Stimulated activated CD8-positive, alpha-beta memory T cell treated with anti-CD3 and anti-CD28 coated beads, Interleukin-4, amount 100 ng/mL, for 4 hours (primary cell): ENCODE measurements at places on chromosomes 11 and 22.

GRCh38 chr11:2909133-2909902, 19.9 kb downstream of the PHLDA2 start:
- DNase-seq = no peak

GRCh38 chr22:29377979-29378378, 10.4 kb downstream of the AP1B1 start:
- no peak for DNase-seq

DNA sequence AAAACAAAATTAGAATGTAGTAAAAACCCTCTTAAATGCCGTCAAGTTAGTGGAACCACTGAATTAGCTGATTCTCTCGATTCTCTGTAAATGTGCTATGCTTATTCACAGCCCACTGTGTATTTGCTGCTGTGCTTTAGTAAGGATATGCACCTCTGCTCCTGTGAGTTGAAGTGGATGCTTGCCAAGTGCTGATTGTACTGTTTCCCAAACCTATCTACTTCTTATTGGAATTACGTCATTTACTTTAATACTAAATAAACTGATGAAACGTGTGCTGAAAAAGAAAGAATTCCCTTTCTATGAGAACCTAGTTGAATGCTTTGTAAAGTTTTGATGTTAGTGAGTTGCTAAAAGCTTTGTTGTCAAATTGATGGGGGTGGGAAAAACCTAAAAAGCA, 158.4 kb downstream of the LRRC4C start:
- no peak for DNase-seq

DNA sequence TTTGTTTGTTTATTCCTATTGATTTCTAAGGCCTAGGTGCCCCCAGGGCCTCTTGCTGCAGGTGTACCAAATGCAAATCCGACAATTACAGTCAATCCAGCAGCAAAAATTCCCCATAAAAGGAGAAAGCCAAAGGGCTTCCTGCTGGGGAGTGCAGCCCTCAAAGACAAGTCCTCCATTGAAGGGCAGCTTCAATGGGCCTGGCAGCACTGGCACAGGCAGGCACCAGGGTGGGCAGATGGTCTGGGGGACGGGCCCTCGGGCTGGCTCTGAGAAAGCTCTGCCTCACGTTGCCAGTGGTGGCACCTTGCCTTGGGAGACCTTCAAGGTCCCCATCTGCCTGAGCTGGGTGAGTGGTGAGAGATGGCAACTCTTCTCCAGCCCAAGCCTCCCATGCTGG, 128.0 kb downstream of the DSCAML1 start:
- no peak for DNase-seq

DNA sequence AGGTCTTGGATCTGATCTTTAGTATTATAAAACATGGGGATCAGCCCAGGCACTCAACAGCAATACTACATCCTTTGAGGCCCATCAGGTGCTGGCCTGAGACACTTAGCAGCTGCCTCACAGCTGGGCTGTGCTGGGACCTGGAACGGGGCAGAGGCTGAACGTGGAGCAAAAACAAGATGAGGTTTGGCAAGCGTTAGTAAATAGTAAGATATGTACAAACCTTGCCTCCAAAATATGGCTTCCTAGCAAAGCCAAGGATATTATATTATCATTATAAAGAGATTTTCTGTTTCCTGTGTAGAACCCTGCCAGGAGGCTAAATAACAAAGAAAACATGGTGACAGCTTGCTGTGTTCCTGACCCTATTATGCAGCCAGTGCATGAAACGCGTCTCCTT, 60.0 kb upstream of the SPON1 start:
- DNase-seq = no peak

DNA sequence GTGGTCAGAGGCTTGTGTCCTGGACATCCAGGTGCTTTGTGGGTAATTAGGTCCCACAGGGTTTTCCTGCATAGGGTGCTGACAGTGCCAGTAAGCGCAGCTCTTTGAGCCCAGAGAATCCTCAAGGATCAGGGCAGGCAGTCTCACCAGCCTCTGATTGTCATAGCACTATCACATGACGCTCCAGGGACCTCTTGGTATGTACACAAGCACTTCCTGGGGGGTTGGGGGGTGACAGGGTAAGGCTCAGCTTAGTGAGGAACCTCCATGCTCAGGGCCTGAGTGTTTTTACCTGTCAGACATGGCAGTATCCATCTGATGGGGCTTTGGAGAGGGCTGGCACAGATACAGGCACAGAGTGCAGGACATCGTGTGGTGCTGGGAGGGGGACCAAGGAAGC, 27.9 kb upstream of the SUSD2 start:
- no peak for DNase-seq

DNA sequence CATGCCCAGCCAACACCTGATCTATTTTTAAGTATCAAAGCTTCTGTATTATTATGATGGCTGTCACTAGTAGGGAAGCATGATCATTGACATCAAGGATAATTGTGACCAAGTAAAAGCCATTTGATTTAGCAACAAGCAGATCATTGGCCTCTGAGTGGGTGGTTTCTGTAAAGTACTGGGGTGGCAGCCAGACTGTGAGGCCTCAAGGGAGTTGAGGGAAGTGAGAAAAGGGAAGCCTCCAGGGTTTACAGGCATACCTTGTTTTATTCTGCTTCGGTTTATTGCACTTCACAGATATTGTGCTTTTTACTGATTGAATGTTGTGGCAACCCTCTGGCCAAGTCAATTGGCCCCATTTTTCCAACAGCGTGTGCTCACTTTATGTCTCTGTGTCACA, 60.1 kb downstream of the PRR5L start:
- DNase-seq = no peak

GRCh38 chr22:44807915-44808690, 55.7 kb downstream of the ARHGAP8 start:
- DNase-seq = no peak

GRCh38 chr11:104465321-104465720, 301.4 kb upstream of the PDGFD start:
- DNase-seq = no peak

DNA sequence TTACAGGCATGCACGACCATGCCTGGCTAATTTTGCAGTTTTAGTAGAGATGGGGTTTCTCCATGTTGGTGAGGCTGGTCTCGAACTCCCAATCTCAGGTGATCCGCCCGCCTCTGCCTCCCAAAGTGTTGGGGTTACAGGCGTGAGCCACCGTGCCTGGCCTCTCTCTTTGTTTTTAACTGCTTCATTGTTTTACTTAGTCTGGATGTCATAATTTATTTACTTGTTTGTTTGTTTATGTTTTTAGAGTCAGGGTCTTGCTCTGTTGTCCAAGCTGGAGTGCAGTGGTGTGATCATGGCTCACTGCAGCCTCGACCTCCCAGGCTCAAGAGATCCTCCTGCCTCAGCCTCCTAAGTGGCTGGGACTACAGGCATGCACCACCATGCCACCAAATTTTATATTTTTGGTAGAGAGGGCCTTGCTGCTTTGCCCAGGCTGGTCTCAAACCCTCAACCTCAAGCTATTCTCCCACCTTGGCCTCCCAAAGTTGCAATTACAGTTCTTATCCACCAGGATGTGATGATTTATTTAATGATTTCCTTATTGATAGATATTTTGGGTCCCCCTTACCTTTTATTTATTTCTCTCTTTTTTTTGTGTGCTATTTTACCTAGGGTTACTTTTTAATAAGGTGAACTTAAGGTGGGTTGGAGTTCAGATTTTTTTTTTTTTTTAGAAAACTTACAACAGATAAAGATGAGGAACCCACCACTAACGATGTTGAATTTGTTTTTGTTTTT, 52.6 kb upstream of the ADA2 start:
- DNase-seq = no peak

DNA sequence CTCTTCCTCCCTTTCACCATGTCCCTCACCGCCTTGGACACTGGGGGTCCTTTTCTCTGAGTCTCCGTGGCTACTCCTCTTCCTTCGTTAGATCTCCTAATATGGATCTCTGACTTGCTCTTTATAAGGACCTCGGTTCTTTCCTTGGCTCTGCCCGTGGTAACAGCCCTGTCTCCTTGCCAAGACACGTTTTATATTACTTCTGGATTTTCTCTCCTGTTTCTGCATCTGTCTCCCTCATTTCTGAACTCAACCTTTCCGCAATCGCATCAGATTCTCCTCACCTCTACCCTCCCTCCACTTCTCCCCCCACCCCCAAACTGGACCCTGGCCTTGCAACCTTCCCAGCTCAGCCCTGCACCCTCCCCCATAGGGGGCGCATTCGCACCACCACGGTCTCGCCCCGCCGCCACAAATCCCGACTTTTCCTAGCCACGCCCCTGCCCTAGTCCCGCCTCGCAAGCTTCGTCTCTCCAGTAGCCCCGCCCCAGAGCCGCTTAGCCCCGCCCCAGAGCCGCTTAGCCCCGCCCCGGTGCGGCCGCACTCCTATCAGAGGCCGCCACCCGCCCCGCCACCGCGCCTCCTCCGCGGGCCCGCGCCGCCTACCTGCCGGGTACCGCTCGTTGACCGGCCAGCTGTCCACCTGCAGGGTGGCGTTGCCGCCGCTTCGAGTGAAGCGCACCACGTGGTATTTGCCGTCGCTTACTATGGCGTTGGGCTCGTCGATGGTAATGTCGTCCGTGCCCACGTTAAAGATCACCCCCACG, 39.0 kb downstream of the SLC22A12 start:
- DNase-seq = no peak

- no peak for DNase-seq
Observed at GRCh38 chr22:19820880-19821522, 33.7 kb downstream of the GNB1L start.

DNA sequence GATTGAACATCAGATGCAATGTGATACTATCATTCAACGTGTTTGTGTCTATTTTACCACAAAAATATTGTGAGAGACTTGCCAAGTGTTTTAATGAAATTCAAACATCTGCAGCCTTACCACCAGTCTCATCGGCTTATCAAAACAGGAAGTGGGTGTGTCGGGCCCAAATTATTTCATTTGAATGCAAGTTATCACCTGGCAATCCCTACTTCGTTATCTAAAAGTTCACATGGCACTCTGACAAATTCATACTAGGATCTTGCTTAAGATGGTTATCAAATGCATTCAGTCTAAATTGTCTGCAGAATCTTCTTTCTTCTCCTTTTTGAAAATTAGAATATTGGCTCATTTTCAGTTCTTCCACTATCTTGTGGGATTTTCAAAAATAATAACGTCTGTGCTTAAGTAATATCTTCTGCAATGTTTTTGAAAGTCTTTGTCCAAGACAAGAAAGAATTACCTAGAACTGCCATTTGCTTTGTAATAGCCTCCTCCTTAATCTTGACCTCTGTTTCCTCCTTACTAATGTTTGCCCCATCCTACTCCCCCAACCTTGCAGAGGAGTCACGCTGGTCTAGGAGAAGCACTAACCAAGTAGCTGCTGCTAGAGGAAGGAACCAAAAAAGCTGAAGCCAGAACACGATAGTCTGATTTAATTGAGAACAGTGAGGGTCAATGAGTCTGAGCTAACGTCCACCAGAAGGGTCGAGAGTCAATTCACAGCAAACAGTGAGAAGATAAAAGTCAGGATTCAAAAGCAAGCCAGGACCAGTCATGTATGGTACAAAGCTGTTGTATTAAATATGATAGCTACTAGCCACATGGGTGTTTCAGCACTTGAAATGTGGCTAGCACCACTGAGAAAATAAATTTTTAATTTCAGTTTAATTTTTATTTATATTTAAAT, 10.2 kb upstream of the BIRC3 start:
- no peak for DNase-seq

GRCh38 chr22:22882033-22882717, 5.4 kb upstream of the IGLL5 start:
- DNase-seq = no peak

DNA sequence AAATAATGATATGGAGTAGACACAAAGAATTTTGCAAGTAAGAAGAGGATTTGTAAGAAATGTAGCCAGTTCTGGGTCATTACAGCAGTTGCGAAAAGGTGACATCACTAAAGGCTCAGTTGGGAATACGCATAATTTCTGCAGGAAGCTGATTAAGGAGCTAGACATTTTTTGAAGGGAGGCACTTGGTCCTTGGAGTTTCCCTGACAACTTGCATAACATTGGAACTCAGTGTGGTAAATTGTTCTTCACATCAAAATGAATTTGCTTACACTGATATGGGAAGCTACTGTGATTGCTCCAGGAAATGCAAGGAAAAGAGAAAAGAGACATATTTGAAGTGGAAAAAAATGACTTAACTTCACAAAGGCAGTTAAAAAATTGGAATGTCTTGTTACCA, 626.1 kb downstream of the NELL1 start:
- DNase-seq = no peak

GRCh38 chr11:132844956-132845696, 687.2 kb downstream of the OPCML start:
- DNase-seq = no peak
